ENCODE measurements at places on chromosomes 6 and 20. TPM values are rescaled to one million over a fixed set of nuclear protein-coding genes. Genes with fewer than 3 reads are reported as not detected.

CLPSL1 gene
- not detected for total RNA-seq

ADGRF5 gene
- total RNA-seq: 0.37 TPM

SLC22A16 gene
- total RNA-seq: not detected

FBXL4 gene
- total RNA-seq: 15.6 TPM

CRISP2 gene
- total RNA-seq: not detected

STK38 gene
- total RNA-seq: 19.0 TPM
